Activated effector memory CD4-positive, alpha-beta T cell treated with Interleukin-2 at 50 U/mL for 16 hours (primary cell): ENCODE measurements at places on chromosomes 5 and 9.
A peak's percentile ranks its signal among the peaks of the same experiment; 100 is the strongest.

DNA sequence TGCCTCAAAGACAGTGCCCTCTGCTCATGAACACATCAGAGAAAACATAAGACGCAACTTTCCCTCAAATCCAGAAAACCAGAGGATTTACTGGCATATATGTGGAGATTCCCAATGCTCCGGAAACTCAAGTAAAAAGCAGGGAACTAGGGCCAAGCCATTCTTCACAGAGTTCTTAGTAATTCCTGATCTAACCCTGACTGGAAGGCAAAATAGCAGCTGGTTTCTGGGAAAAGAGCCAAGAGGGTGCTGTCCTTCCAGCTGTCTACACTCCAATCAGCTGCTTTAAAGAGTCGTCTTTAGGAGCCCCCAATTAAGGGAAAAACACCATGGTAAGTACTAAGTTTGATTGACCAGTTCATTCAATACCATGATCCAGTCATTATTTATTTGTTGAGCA, 49.6 kb downstream of the GNA14 start:
- no peak for DNase-seq

DNA sequence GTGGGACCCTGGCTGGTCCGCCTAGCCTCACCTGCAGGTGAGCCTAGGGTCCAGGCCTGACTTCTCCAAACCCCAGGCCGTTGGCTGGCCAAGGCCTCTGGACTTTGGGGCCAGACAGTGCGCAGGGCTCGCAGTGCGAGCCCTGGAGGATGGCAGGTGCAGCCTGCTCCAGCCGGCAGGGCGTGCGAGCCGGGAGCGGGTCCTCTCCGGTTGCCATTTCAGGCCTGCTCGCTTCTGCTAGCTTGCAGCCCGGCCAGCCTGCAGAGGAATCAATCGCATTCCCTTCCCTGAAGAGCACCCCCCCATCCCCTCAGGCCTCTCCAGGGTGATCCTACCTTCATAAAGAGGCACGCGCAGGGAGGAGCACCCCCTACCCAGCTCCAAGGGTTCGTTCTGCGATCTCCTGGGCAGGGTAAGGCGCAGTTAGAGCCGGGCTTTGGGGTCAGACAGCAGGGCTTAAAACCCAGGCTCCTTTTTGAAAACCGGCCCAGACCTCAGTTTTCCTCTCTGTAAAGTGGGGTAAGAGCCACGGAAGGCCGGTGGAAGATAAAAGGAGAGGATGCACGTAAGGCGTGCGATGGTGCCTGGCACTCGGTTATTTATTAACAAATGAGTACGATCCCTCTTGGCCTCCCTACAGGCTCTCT, 6.2 kb downstream of the BARHL1 start:
- no peak for DNase-seq

GRCh38 chr5:121246971-121247370, 604.7 kb upstream of the FTMT start:
- no peak for DNase-seq

- DNase-seq: no peak
Observed at GRCh38 chr5:140978260-140978659, 12.0 kb downstream of the PCDHAC2 start.

- DNase-seq: no peak
Observed at GRCh38 chr9:87640385-87640795, 85.5 kb upstream of the CTSL start.

GRCh38 chr5:113145757-113146387, 169.3 kb downstream of the DCP2 start:
- DNase-seq: no peak

DNA sequence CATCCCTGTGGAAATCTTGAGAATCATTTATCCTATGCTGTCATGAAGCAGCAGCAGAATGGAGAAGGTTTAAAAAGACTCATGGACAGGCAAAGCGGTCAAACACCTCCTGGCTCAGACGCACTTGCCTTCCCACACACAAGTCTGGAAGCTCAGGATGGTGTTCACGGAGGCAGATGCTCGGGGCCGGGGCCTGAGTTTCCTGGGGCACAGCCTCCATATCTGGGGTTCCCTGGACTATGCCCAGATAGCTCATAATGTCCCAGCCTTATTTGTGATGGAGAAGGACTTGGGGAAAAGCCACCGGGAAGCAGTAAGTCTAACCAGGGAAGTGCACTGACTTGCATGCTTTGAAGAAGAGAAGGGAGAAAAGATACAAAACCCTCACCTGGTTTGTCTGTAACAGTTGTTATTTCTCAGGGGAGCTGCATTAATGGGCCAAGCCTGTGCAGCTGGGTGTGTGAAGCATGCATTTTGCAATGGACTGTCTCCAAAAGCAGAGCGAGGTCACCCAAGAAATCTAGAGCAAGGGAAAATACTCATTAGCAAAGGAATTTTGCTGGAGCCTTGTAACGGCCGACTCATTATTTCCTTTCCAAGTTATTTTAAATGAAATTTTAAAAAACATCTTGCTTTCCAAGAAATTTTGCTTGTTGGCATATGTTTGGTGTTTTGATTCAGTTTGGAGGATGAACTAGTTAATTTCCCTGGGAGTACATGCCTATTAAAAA, 3.4 kb downstream of the S1PR3 start:
- no peak for DNase-seq

DNA sequence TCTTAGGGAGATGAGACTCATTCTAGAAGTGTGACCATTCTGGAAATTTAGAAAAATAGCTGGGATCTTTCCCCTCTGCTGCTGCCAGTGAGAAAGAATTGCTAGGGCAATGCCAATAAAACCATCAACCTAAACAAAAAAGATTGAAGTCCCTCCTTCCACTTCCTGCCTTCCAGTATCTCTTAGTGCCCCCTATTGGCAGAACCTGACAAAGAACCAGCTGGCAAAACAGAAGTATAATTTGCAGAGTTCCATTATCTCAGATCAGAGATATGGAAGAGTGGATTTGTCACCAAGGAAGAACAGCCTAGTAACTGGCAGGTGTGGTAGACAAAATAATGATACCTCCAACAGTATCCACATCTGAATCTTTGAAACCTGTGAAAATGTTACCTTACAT, 13.8 kb upstream of the PLCXD3 start:
- DNase-seq: no peak

- no peak for DNase-seq
Observed at GRCh38 chr9:70493029-70493428, 78.6 kb upstream of the KLF9 start.

DNA sequence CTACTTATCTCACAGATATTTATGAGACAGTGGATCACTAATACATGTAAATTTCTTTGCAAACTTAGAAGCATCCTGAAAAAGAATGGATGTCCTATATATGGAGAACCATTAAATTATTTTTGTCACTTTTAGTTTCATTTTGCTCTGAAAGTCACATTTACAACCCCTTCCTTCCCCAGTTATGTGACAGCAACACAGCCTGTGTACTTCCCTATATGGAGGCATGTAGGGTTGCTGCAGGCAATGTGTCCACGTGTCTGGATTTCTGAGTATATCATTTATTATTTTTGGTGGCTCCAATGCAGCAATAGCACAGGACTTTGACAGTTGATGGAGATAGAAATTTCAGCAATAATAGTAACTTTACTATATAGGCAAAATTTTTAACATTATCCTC, 156.4 kb downstream of the ST8SIA4 start:
- no peak for DNase-seq

- DNase-seq: no peak
Observed at GRCh38 chr5:107576155-107576554, 94.6 kb downstream of the EFNA5 start.

DNA sequence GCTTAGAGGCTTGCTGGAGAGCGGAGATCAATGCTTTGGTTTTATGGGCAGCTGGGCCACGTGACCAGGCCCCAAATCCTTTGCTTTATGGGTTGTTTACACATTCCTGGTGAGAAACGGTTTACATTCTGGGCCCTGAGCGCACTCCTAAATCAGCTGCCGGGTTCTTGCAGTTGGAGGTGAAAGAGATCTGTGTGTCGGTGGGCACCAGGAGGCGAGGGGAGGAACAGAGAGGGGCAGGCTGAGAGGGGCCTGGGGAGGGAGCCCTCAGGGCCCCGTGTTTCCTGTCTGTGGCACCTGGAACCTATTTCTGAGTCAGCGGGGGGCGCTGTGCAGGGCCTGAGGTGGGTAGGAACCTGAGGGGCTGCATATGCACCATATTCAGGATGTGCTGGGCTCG, 63.5 kb upstream of the HAND1 start:
- no peak for DNase-seq

DNA sequence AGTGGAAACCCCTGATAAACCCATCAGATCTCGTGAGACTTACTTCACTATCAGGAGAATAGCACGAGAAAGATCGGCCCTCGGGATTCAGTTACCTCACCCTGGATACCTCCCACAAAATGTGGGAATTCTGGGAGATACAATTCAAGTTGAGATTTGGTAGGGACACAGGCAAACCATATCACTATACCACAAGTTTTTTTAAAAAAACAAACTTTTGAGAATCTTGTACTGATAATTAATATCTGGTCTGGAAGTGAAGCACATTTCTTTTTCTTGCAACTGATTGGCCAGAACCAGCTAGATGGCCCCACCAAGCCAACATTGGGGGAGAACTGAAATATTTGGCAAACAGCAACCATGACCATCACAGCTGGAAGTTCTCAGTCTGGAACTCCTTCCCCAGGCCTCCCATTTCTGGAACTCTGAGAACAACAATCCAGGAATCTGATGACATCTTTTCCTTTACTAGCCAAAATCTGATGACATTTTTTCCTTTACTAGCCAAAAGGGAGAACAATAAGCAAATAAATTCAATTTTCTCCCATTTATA, 51.8 kb upstream of the CDKN2B start:
- DNase-seq: no peak

DNA sequence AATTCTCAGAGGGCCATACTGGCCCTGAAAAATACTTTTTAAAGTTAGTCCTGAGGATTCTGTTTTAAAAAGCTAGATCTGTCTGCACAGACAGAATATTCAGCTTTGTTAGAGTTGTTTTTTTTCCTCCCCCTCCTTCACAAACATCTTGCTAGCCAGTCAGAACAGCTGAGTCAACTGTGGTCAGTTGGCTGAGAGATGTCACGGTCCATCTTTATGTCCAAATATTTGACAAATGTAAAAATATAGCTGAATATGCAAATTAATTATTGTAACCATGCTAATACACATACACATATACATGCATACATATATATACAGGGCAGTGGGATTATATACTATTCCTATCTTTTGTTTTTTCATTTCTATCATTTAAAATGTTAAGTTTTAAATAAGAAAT, 33.9 kb downstream of the UNC13B start:
- DNase-seq: no peak

- DNase-seq: no peak
Observed at GRCh38 chr9:121771418-121771817, 120.0 kb downstream of the DAB2IP start.

DNA sequence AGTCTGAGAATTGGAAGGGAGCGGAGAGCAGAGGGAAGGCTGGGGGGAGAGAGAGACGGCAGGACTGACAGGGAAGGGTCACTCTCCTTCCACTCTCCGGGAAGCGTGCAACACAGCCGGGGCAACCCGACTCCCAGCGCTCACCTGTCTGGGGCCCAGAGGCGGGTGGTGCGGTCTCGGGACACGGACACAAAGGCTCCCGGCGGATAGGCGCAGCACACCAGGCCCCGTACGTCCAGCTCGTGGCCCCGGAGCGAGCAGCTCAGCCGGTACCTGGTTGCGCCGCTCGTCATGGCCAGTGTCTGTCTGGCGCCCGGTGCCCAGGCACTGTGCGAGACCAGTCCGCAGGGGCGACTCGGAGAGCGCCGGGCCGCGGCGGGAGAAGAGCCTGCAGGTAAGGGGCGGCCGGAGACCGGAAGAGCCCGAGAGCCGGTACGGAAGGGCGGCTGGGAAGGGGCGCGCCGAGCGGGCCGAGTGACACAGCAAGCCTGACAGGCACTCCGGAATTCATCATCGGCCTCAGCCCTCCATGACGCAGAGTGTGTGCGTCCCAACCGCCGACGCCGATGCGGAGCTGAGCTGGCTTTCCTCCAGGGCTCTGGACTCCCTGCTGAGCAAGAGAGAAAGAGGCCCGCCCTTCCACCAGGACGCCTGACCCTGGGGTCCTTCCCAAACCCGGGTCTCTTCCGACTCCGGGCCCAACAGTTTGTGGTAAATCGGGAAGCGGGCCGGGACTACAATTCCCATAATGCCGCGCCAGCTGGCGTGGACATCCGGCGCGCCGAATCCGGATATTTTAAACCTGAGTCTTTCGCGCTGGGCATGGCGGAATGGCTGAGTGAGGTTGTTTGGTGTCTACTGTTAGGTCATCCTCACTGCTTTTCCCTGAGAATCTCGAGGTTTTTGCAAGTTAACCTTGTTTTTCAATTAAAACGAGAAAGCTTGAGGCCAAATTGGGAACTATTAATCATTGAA, at the start of gene PLAA:
Gene PLAA, minus strand, starts transcription at position 490 of the 975 bp plus-strand sequence. Its CDS starts 197 bp downstream, at position 293.
- DNase-seq: peak; percentile 74

DNA sequence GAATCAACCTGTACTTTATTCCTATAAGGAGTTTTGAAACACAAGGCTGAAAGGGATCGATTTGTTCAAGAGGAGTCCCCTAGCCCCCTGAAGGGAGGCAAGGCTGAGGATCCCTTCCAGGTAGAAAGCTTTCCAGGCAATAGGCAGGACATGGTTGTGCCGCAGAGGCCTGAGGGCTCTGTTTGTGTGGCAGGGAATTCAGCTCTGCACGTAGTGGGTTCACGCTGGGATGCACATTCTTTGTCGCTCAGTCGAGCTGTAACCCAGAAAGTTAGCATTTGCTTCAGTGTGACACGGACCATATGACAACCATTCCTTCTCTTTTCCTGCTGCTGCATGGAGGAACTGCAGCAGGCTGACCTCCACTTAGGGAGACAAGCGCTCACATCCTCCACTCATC, 65.6 kb upstream of the TRIO start:
- DNase-seq: no peak

- DNase-seq: no peak
Observed at GRCh38 chr5:95533106-95533505, 21.7 kb downstream of the SKIC3 start.

GRCh38 chr9:92003308-92004044, 53.4 kb upstream of the ROR2 start:
- no peak for DNase-seq

DNA sequence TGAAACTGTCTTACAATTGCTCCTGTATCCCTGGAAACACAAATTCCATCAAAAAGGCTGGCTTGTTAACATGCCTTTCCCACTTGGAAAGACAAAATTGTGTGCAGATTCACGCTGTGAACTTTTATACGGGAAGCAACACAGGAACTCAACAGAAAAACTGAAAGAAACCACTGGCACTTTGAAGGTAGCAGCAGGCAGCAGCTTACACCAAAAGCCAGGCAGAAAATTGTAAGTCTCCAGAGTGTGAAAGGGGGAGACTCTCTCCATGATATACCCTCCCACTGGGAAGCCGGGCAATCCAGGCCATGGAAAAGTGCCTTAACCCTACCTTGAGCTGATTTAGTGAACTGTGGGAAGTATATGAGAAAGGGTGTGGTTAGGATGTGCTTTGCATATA, 943.7 kb downstream of the CDH18 start:
- DNase-seq: no peak

GRCh38 chr5:31182136-31182535, 11.3 kb upstream of the CDH6 start:
- no peak for DNase-seq

GRCh38 chr9:227860-228259, 13.2 kb downstream of the DOCK8 start:
- DNase-seq: no peak

- DNase-seq: no peak
Observed at GRCh38 chr5:88883836-88884607, 1.0 kb upstream of the MEF2C start.
